Stimulated activated CD4-positive, alpha-beta T cell treated with anti-CD3 and anti-CD28 coated beads, TNF-alpha, amount 100 ng/mL, for 24 hours (primary cell): ENCODE measurements at places on chromosomes 12 and 14.

DNA sequence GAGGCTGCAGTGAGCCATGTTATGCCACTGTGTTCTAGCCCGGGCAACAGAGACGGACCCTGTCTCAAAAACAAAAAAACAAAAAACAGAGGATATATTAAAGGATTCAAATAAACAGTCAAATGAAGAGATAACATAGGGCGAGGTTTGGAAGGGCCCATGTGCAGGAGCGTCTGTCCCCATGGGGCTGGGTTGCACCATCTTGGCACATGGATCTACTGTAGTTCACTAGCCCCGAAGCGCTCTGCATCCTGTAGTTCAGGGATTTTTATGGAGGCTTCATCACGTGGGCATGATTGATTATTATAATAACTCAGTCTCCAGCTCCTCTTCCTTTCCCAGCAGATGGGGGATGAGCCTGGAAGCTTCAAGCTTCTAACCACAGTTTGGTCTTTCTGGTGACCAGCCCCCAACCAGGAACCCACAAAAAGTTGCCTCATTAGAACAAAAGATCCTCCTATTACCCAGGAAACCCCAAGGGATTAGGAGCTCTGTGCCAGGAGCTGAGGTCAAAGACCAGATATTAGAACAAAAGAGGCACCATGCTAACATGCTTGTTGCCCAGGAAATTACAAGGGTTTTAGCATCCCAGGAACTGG, 59.9 kb downstream of the HCAR2 start:
- no peak for DNase-seq

- no peak for DNase-seq
These were observed 180.8 kb downstream of the KLHL28 start for GRCh38 chr14:44780989-44781388.

- DNase-seq, result peak; percentile 22
These were observed 796 bp downstream of the YAF2 start for GRCh38 chr12:42237052-42237852.

GRCh38 chr14:106268013-106268727, 741.8 kb downstream of the TMEM121 start:
- DNase-seq, result peak; percentile 79

GRCh38 chr12:61037792-61038191, 1222.4 kb upstream of the USP15 start:
- DNase-seq, result no peak

GRCh38 chr12:84757978-84758377, 154.6 kb downstream of the SLC6A15 start:
- DNase-seq, result no peak
